ENCODE measurements at places on chromosomes 1 and 21.

GRCh38 chr1:37423810-37424209, 50.6 kb upstream of the ZC3H12A start:
- no peak for DNase-seq

GRCh38 chr1:157115429-157115838, 15.8 kb upstream of the ETV3L start:
- no peak for DNase-seq

DNA sequence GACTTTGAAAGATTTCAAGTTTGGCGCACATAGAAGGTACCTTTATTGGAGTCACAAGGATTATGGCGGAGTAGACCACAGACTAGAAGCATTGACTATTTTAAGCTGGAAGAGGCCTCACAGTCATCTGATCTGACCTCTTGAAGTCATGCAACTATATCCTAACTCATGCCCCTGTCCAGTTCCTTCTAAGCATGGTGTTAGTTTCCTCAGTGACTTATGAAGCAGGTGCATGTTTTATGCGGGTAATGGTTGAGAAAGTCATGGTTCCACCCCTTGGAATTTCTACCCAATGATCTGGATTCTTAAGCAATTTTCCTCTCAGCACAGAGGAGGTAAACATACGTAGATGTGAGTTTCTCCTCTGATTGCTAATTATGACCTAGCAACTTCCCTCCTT, 11.7 kb downstream of the OLFML3 start:
- no peak for DNase-seq

GRCh38 chr1:245469734-245470133, 314.9 kb downstream of the KIF26B start:
- no peak for DNase-seq

- no peak for DNase-seq
These were observed 391 bp upstream of the CENPS start for GRCh38 chr1:10429868-10430215.

DNA sequence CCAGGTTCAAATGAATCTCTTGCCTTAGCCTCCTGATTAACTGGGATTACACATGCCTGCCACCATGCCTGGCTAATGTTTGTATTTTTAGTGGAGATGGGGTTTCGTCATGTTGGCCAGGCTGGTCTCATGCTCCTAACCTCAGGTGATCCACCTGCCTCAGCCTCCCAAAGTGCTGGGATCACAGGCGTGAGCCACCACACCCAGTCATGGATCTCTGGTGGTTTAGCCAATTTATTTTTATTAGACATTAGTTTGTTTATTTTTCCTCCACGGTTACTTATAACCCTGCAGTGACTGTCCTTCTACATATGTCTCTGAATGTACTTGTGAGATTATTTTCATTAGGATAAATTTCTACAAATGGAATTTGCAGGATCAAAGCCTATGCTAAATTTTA, 5.3 kb downstream of the ITSN1 start:
- no peak for DNase-seq

GRCh38 chr1:230400007-230400344, 26.2 kb downstream of the PGBD5 start:
- DNase-seq: no peak

- DNase-seq: no peak
These were observed 128.4 kb downstream of the S1PR1 start for GRCh38 chr1:101365186-101365585.

Data from substantia nigra (tissue), 51 donors.